ENCODE measurements at places on chromosomes 1 and 21. TPM values are rescaled to one million over a fixed set of nuclear protein-coding genes. Genes with fewer than 3 reads are reported as not detected.

VAV3 gene
- not detected for total RNA-seq

CLEC20A gene
- total RNA-seq: not detected

MTF2 gene
- 8.6 TPM for total RNA-seq

DNA sequence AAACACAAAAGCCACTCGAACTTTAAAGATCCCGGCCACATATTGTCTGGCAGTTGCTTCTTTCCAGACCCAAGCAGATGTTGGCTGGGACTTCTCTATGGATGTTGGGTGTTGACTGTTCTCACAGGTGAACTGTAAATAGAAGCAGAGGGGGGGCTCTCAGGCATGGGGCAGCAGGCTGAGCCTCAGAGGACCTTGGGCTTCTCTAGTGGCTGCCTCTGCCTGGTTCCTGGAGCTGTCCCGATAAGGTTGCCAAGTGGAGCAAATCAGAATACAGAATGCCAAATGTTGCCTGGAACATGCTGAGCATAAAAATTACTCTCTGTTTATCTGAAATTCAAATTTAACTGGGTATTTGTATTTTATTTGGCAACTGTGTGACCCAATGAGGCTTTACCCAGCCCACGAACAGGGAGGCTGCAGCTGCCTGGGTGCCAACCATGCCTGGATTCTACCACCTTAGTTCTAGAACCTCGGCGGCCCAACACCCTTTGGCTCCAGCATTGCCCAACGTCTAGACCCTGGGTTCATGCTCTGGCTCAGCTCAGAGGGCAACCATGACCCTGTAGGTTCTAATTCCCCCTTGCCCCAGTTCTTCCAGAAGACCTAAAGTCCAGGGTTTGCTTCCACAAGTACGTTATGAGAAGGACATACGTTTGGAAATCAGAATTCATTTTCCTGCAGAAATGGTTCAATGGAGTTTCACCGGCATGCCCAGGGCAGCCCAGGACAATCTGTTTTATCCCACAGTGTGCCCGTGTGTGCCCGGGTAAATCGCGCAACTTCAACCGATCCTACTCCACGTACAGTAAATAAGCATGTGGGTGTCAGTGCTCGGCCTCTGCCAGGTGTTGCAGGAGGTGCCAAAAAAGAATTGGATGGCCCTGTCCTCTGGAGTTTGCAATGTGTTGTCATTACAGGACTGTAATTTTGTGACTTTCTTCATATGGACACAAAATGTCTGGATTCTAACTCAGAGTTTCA lies 5.4 kb upstream of the SLC45A1 start:
- DNase-seq: no peak

GRCh38 chr1:156337888-156338179 lies 258 bp downstream of the CCT3 start:
- DNase-seq: no peak

DNA sequence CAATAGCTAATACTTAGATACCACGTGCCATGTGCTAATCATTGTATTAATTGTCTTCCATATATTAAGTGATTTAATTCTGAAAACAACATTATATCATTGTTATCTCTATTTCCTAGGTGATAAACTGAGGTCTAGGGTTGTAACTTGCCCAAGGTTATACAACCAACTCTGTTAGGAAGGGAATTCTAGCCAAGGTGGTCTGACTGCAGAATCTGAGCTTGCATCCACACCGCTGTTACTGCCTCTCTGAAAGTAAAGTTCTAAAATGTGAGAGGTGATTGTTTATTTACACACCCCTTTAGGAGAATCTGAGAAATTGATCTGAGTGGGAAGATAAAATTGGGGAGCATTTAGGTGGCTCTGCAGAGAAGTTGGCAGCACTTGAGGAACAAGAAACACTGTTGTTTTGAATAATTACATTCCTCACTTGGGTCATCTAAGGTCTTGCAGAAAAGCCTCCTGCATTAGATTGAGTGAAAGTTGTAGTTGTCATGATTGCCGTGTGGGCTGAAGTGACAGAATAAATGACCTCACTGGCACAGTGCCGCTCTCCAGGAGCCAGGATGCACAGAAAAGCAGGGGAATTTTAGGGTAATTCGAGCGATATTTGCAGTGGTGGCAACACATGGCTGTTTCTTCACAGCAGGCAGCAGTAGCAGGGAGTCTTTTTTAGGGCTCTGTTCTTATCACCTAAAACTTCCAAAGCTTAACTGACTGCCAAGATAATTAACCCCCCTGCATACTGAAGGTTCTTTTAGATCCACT lies 121.7 kb downstream of the ADGRL4 start:
- DNase-seq: peak; percentile 15
